Glutamatergic neuron (in vitro differentiated cells): ENCODE measurements at places on chromosomes 1 and 21. TPM values are rescaled to one million over a fixed set of nuclear protein-coding genes. Genes with fewer than 3 reads are reported as not detected.

GRCh38 chr21:45554477-45555175 is 12.4 kb upstream of the SLC19A1 start:
- peak; percentile 91 for DNase-seq

DNA sequence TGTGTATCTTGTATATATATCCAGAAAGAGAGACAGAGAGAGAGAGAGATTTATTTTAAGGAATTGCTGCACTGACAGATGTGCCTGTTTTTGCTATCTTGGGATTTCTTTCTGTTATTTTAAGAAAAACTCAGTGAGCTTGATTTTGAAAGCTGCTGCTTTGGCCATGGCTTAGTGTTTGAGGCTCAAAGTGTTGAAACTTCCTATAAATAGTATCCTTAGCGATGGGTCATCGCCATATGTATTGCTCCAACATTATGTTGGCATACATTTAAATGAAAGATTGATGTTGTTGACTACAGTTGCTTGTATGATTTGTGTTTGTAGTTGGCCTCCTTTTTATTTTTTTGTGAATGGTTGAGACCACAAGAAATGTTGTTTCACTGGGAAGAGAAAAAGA is 29.0 kb upstream of the NTPCR start:
- no peak for DNase-seq

DNA sequence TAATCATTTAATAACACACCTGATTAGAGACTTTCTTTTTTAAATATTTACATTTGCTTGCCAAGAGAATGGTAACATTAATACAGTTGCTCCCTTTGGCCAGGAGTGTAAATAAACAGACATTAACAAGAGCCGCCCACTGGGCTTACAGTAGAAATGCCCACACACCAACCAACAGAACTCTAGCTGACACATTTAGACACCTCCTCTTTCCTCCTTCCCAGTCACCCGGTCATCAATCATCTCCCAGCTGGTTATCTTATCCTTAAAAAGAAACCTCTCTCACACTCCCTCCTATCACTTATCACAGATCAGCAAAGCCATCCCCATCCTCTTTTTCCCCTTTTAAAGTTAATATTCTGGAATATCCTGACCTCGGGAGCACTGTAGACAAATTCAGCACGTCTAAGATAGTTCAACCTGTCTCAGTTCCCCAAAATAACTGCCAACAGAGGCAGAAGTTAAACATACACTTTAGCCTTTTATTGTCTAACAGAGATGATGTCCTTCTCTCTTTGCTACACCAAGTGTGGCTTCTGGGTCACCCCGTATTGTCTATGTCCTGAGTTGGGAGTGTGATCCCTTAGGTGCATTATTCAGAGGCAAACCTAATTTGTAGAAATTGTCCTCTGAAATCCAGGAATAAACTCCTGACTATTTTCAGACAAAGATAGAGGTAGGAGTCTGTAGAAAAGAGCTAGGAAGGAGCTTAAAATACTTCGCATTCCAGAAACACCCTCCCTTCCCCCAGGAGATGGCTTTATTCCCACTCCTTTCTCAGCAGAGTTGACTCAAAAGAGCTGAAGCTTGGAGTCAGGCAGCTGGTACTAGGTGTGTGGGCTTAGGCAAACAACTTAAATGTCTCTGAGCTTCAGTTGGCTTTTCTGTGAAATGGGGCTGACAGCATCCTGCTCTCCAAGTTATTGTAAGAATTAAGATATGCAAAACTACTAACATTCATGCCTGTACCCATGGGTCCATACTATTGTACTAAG is 8.8 kb downstream of the MYCL start:
- no peak for DNase-seq

DNA sequence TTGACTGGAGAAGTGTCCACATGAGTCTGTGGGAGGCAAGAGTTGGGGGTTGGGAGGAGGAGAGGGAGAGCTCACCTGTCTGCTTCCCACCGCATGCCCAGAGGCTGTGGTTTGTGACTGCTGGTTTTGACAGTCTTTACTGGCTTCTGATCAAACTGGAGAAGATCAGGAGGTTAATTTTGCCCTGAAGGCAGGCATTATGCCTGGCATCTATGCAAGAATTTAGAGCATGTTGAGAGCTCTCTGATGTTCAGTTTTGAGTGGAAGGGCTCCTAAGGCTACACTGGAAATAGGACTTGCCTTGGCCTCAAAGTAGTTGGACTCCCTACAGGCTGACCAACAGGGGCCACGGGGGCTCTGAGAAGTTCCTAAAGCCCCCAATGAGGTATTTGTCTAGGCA is 101.6 kb downstream of the TLR5 start:
- no peak for DNase-seq

Gene FAM110D
- 0.25 TPM for total RNA-seq

Gene DNAJC28
- 5.3 TPM for total RNA-seq

Gene DMBX1
- not detected for total RNA-seq

Gene TMEM52
- total RNA-seq = 5.4 TPM

Gene DNAJB4
- total RNA-seq = 20.1 TPM
